ENCODE measurements at places on chromosomes 1 and 21.

DNA sequence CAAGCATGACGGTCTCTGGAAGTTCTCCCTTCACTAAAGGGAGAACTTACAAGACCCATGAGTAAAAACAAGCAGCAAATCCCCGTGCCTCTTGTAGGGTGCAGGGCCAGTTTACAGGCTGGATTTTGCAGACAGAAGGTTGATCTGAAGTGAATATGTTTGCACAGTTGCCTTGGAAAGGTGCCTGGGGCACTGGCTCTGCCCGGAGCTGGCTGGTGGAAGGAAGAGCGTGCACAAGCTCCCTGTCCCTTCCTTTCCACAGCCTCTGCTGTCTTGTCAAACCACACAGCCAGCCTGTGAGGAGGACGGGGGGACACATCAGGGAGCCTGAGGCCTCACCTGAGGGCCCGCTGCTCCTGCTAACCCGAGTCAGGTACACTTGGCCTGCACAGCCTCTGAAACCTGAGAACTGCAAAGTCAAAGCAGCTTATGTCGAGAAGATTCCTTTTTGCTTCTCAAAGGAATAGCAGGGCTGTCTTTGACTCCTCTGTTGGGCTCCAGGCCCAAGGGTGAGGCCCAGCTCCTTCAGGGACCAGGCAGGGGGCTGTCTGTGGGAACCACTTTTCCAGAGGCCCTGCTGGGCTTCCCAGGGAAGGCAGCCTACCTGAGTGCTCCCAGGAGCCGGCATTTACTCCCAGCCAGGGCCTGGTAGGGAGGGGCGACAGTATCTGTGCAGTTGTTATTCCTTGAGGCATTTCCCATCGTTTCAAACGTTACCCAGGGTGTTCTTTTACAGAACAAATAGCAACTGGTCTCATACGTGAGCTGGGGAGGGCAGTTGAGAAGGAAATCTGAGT, 251.5 kb downstream of the SIPA1L2 start:
- no peak for DNase-seq

GRCh38 chr1:29711582-29712283, 475.4 kb downstream of the PTPRU start:
- no peak for DNase-seq

DNA sequence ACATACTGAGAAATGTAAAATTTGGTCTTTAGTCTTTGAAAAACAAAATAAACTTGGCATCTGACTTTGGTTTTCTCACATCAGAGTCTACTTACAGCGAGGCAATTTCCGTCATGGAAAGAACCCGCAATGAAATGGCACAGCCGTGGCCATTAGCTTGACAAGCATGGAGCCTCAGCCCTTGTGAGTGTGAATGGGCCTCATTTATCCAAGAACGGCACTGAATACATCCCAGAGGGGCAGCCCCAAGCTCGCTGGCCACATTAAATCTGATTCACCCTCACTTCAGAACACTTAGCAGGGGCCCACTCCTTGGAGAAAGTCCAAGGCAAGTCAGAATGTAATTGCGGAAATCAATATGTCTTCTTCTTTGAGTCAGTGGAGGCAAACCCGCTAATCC, 64.8 kb downstream of the ERG start:
- no peak for DNase-seq

- no peak for DNase-seq
Observed at GRCh38 chr1:116115476-116116439, 4.6 kb downstream of the MAB21L3 start.

DNA sequence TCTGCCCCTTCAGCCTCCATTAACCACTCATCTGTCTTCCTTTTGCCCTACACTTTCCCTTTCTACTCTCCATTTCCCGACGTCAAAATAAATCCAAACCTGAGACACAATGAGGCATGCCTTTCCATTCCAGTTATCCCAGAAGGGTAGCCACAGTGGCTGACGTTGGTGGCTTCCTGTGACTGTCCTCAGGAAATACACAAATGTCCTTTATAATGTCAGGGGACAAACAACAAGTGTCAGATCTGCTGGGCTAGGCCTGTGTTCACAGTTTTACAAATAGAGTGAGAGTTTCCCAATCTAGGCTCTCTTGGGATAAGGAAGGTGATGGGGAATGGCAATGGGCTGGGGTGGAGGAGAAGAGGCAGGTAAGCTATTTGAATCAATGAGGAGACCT, 135.3 kb downstream of the BRINP2 start:
- no peak for DNase-seq

DNA sequence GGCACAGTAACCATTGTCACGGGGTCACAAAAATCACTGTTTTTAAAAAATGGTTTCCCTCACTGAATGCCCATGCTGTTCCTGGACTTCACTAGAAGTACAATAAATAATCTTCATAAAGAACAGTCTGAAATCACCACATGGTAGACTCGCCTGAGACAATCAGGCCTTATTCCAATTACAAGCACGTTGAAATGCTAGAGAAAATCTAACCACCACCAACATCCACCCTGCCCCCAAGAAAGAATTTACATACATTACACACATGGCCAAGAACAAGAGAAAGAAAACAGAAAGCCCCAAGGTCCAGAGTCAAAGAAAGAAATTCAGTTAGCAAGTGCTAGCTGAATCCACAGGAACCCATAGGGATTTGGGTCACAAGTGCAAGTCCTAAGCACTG, 107.0 kb upstream of the ERG start:
- no peak for DNase-seq

GRCh38 chr1:209988706-209989105, 50.7 kb downstream of the SYT14 start:
- DNase-seq, result no peak

GRCh38 chr21:30953605-30954004, 72.2 kb upstream of the KRTAP11-1 start:
- DNase-seq, result no peak

- DNase-seq, result no peak
Observed at GRCh38 chr1:148289647-148290046, 137.6 kb upstream of the NBPF11 start.

- no peak for DNase-seq
Observed at GRCh38 chr1:4071653-4072052, 171.6 kb upstream of the C1orf174 start.

DNA sequence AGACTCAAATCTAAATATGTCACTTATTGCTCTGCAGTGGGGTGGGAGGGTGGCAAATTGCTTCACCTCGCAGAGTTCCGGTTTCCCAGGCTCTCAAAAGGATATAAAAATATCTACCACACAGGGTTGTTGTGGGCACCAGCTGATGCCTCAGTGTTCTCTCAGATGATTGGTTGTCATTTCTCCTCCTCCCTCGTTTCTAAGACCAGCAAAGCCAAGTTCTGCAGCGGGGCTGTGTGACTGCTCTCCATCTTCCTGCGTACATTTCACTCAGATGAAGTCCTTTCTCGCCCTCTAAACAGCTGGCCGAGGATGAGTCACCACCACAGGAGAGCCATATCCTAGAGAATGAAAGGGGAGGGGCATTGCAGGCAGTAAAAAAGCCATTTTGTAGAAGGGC, 35.0 kb upstream of the VWA5B1 start:
- DNase-seq, result no peak

- DNase-seq, result no peak
Observed at GRCh38 chr21:26070822-26071425, 99.6 kb downstream of the APP start.

DNA sequence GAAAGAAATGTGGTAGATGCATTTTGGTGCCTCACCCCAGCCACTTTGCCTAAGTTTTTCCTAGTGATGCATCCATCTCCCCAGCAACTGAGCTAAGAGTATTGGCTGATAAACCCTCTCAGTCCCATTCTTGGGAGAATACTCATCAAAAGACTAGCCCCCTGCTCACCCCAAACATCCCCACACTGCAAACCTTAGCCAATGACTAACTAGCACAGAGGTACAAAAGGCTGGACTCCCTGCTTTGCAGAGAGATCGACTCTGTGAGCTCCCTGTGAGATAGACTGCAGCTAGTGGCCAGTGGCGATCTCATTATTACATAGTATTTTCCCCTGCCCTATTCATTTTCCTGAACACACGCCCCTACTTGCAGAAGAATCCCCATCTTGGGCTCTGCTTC, 155.3 kb downstream of the HHIPL2 start:
- DNase-seq, result no peak

GRCh38 chr1:199287206-199287605, 648.4 kb downstream of the PTPRC start:
- DNase-seq, result no peak

GRCh38 chr1:181166377-181167196, 78.1 kb downstream of the IER5 start:
- peak; percentile 66 for DNase-seq

- no peak for DNase-seq
Observed at GRCh38 chr1:25774206-25774803, 25.7 kb upstream of the SELENON start.

GRCh38 chr1:24898152-24898908, 31.7 kb downstream of the RUNX3 start:
- DNase-seq, result peak; percentile 42

- no peak for DNase-seq
Observed at GRCh38 chr1:203146537-203146936, 19.0 kb downstream of the ADORA1 start.

DNA sequence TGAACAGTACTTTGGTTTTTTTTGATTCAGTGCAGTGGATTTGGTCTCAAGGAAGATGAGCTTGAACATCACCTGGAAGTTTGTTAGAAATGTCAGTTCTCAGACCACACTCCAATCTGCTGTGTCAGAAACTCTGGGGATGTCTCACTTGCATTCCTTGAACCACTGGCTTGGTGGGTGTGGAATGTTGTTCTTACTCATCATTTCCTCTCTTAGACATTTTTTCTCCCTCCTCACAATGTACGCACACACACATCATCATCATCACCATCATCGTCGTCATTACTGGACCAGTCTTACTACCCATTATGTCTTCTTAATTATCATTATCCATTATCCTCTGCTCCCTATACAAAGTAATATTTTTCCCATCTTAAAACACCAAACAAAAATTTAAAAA, 91.9 kb upstream of the KCNK2 start:
- no peak for DNase-seq

- peak; percentile 34 for DNase-seq
Observed at GRCh38 chr1:205481629-205482151, 22.8 kb upstream of the CDK18 start.

- no peak for DNase-seq
Observed at GRCh38 chr1:156551066-156551643, 21.2 kb downstream of the IQGAP3 start.

DNA sequence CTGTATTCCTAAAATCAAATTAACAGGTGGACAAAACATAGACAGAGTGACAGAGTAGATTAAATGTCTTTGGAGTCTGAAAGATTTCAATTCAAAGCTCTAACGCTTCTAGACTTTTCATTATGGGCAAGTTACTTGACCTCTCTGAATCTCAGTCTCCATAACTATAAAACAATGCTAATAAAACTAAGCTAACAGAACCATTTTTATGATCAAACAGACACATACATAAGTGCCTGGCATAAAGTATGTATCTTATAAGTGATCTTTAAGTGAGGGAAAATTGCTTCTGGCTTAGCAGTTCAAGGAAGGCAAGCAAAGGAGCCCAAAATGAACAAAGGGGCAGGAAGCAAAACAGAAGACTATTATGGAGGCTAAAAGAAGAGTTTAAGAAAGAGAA, 216.8 kb upstream of the TNR start:
- DNase-seq, result no peak

DNA sequence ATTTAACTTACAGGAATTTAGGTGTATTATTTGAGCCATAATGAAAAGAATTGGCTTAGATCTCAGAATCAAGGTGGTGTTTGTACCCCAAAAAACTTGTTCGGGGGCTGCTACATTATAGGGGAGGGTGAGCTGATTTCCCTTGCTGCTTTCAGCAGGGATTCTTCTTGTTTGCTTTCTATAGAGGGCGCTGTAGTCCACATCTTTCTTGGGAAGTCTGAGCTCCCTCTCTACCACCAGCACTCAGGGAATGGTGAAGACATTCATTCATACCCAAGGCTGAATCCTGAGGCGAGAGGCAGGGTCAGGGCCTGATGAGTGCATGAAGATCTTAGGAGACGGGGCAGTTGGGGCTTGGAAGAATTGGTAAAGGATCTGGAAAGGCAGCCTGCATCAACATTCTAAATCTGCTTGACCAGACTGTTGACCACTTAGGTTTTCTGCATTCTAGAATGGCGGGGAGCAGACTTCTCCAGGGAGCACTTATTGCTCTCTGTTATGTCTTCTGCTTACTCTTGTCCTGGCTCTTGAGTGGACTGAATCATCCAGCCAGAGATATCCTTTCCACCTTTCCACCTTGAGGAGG, 18.9 kb downstream of the SPATA46 start:
- DNase-seq, result no peak

DNA sequence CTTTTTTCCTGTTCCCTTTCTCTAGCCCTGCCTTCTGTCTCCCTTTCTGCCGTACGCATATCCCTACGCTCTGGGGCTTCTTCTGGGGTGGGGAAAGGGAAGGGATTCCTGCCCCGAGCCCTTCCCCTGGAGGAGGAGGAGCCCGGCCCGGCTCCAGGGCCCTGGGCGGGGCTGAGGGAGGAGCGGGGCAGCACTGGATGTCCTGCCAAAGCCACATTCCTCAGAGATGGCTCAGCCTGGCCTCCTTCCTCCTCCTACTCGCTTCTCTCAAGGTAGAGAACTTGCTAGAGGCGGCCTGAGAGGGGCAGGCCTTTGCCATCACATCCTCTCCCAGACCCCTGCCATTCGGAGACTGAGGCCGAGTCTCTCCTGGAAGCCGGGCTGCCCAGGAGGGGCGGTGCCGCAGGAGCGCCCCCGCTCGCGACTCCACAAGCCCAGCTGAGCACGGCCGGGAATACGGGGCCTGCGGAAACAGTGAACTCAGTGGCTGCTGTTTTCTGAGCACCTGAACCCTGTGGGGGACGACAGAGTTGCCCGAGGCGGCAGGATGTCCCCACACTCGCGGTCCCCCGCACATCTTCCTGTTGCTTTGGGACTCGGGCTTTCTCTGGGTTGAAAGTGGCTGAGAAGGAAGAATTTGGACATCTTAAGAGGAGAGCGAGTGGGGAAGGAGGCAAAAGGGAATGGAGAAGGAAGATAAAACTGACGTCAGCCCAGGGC, 12.2 kb downstream of the ADAMTSL4 start:
- no peak for DNase-seq

GRCh38 chr1:59609245-59609644, 205.5 kb upstream of the HOOK1 start:
- no peak for DNase-seq

- DNase-seq, result no peak
Observed at GRCh38 chr1:181318858-181319235, 164.5 kb upstream of the CACNA1E start.

Data from effector memory CD8-positive, alpha-beta T cell (primary cell).